ENCODE measurements at places on chromosomes 4 and X.
A peak's percentile ranks its signal among the peaks of the same experiment; 100 is the strongest.

GRCh38 chrX:28126886-28127285 lies 145.6 kb upstream of the DCAF8L1 start:
- no peak for DNase-seq

- no peak for DNase-seq
Measured at GRCh38 chr4:8350352-8350751, 80.8 kb downstream of the HTRA3 start.

DNA sequence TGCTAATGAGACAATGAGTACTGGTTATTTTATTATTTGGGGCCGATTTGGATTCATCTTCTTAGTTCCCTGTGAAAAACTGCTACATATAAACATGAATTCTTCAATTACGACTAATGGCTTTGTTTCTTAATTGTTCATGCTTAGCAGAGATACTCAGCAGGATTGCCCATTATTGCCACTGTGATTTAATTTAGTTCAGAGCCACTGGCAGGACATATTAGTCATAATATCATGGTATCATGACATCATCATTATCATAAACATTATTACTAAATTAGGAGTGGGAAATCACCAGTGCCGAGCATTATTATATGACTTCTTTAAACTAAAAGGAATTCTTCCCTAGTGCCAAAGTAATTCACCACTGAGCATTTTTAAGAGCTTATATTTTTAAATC lies 201.4 kb downstream of the SPOCK3 start:
- no peak for DNase-seq

GRCh38 chrX:7266288-7266687 lies 118.3 kb upstream of the PUDP start:
- DNase-seq: no peak

DNA sequence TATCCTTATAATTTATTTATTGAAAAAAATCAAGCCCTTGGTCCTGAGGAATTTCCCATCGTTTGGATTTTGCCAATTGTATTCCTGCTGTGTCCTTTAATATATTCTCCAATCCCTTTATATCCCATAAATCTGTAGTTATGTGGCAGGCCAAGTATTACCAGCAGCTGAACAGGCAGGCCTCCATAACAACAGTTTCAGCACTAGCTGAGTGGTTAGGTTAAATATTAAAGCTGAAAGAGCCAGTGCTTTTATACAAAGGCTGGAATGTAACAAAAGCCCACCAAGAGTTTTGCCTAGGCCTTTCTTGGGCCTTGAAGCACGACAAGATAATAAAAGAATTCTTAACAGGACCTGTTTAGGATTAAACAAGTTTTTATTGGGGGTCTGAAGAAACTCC lies 366.6 kb upstream of the GALNT7 start:
- no peak for DNase-seq

GRCh38 chrX:7120878-7121219 lies 26.7 kb upstream of the STS start:
- no peak for DNase-seq

DNA sequence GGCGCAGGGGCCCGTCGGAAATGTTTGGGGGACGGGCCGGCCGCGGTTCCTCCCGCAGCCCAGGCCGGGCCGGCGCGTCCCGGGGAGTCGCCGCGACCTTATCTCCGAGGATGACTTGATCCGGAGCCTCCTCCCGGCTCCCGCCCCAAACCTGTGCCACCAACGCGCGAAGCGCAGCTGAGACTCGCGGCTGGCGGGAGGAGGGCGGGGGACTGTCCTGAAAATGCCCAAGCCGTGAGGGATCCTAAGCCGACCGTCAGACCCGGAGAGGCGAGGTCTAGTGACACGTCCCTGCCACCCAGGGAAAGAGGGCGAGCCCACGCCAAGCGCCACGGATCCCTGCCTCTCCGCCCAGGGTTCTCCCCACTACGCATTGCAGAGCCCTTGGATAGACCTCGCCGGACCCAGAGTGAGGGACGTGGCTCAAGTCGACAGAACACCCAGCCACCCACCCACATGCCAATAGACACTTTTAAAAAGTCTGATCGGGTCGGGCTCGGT lies 26.9 kb downstream of the UTP14A start:
- DNase-seq: peak; percentile 4

GRCh38 chrX:131366407-131366806 lies 77.3 kb upstream of the IGSF1 start:
- DNase-seq: no peak

- DNase-seq: no peak
Measured at GRCh38 chrX:107834275-107835201, 8.9 kb downstream of the MID2 start.

- DNase-seq: no peak
Measured at GRCh38 chr4:84412062-84412461, 87.0 kb downstream of the NKX6-1 start.

DNA sequence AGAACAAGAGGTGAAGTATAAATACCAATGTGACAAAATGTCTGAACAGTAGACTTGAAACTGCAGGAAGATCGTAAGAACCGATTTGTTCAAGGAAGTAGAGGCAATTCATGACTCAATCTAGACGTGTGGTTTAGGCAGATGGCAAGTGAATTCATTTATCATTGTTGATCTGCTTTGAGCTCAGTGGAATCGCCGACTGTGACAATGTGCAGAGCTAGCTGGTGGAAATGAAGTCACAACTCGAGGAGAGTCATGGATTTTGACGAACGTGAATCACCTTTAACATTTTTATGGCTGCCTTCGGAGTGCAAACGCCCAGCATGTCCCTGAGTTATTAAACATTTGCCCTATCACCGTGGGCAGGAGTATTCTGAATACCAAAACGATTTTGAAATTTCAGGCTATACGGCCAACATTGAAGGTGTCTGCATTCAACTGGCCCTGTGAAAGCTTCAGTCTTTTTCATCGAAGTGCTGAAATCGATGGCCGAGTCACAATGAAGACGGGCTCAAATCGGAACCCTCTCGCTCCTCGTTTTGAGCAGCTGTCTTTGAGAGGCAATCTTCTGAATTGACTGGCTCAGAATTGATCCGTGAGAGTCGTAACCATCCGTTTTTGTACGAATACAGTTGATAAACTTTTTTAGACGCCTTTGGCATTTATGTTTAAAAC lies 689 bp upstream of the OGT start:
- DNase-seq: peak; percentile 22

DNA sequence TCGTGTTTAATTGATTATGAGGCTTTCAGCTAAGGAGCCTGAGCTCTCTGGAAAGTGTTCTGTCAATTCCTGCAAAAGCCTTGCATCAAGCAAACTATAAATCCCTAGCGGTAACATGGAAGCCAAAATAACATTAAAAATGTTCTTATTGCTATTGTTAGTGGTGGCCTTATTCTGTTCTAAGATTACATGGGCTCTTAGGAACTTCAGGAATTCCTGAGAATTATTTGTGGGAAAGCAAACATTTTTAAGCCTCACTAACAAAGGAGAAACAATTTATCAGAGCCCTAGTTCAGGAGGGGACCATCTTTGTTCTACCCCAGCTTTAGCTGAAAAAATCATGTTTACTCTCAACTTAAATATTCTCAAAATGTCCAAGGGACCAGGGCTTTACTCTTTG lies 119.6 kb downstream of the PAPSS1 start:
- DNase-seq: no peak

- no peak for DNase-seq
Measured at GRCh38 chr4:183832776-183833450, 72.2 kb upstream of the STOX2 start.

GRCh38 chr4:150938873-150939499 lies 76.1 kb downstream of the LRBA start:
- no peak for DNase-seq

GRCh38 chrX:68415316-68415715 lies 18.0 kb downstream of the OPHN1 start:
- no peak for DNase-seq

Data from activated T-cell treated with anti-CD3 and anti-CD28 coated beads for 48 hours (primary cell).